ENCODE measurements at places on chromosomes 11 and 22. TPM values are rescaled to one million over a fixed set of nuclear protein-coding genes. Genes with fewer than 3 reads are reported as not detected.
A peak's percentile ranks its signal among the peaks of the same experiment; 100 is the strongest.

Gene TPH1
- total RNA-seq = 0.74 TPM

DNA sequence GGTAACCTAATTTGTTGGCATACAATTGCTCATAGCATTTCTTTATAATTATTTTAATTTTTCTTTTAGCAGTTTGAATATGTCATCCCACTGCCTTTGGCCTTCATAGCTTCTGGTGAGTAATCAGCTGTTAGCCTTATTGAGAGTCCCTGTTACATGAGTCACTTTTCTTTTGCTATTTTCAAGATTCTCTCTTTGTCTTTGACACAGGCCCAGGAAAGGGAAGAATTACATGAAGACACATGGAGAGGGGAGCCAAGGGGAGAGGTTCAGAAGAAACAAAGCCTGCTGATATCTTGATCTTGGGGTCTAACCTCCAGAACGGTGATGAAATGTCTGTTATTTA is 418.2 kb downstream of the METTL15 start:
- no peak overlapping the region for H3K4me3 ChIP-seq
- H3K27ac ChIP-seq = no peak overlapping the region
- H3K36me3 ChIP-seq = peaks cover 12% of the 10 kb centered on the region
- DNase-seq = no peak
- no peaks in the 10 kb centered on the region for H3K27me3 ChIP-seq

- H3K27ac ChIP-seq = no peak overlapping the region
- no peak for DNase-seq
- no peaks in the 10 kb centered on the region for H3K27me3 ChIP-seq
Observed at GRCh38 chr11:2015025-2015424, 17.4 kb upstream of the H19 start.

GRCh38 chr22:45743687-45744086 is 72.1 kb downstream of the ATXN10 start:
- H3K4me3 ChIP-seq = no peak overlapping the region
- H3K27me3 ChIP-seq = no peaks in the 10 kb centered on the region
- H3K4me1 ChIP-seq = peaks cover 5% of the 10 kb centered on the region
- H3K36me3 ChIP-seq = peaks cover 43% of the 10 kb centered on the region

DNA sequence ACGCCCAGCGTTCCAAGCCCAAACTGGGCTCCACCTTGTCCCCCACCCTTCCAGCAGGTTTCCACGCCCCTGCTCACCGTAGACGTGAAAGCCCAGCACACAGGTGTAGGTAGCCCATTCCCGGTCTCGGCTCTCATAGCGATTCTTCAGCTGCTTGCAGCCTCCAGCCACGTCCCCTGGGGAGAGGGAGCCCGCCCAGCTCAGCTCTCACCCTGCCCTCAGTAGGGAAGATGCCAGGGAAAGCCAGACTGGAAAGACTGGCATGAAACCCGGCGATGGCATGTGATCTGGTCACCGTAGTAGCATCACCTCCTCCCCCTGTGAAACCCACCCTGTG is 1.4 kb upstream of the MTA2 start:
- peaks cover 36% of the 10 kb centered on the region for H3K36me3 ChIP-seq
- no peak for DNase-seq
- H3K27me3 ChIP-seq = no peaks in the 10 kb centered on the region
- peaks cover 58% of the 10 kb centered on the region for H3K4me1 ChIP-seq

DNA sequence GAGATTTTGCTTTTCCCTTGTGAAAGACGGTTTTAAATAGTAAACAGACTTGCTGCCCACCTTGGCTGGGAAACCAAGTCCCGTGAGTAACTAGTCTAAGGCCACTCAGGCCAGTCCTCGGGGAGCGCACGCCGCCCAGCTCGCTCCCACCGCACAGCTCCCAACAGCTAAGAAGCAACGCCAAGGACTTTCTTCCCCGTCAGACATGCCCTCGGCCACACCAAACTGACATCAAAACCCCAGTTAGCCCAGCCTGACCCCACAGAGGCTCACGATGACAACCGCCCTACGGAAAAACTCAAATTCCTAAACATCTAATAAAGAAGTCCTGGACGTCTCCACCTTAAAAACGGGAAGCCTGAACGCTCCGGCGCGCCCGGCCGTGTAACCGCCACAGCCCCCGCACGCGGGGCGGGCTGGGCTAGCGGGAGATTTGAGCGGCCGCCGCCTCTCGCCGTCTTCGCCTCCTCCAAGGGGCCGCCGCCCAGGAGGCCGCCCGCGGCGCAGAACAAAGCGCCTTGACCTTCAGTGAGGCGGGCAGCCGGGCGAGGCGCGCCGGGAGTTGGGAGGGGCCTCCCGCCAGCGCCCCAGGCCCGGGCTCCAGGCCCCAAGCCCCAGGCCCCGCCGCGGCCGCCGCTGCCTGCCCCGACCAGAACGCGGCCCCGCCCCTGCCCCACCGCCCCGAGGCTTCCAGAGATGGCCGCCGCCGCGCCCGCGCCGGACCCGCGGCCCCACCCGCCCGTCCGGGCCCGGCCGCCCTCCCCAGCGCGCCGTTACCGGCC is 486 bp downstream of the NAP1L4 start:
- no peaks in the 10 kb centered on the region for H3K27me3 ChIP-seq
- peak; percentile 19 for DNase-seq
- peak overlapping the region; percentile 94 for H3K4me3 ChIP-seq
- peaks cover 20% of the 10 kb centered on the region for H3K4me1 ChIP-seq

DNA sequence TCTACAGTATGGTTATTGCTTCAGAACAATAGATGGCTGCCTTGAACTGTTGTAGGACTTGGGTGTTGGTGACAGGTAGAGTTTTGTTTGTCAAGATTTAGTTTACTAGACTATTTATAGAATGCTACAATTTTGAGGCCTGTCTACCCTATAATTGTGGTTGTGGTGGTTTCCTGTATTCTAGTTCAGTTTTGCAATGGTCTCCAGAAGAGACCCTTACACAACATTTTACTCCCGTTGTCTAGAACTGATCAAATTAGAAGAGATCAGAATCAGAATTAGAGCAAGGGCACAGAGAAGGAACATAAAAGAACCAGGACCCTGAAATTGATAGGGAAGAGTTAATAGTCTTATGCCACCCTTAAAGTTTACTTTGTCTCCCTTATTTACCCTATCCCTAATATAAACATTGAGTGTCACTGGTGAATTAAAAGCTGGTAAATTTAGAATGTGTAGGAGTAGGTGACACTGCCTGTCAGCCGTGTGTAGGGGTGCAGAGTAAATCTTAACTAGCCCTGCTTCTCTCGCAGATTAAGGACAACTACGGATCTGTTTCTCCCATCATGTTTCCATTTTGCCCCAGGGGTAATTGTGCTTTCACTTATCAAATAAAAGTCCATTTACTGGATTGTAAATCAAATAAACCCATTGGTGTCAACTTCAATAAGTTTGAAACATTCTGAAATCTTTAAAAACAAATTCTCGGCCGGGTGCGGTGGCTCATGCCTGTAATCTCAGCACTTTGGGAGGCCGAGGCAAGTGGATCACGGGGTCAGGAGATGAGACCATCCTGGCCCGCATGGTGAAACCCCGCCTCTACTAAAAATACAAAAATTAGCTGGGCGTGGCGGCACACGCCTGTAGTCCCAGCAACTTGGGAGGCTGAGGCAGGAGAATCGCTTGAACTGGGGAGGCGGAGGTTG is 10.9 kb upstream of the PHLDB1 start:
- no peaks in the 10 kb centered on the region for H3K27me3 ChIP-seq
- no peak overlapping the region for H3K4me3 ChIP-seq
- no peak for DNase-seq
- peaks cover 6% of the 10 kb centered on the region for H3K4me1 ChIP-seq

GRCh38 chr11:9461760-9462134 is 935 bp downstream of the ZNF143 start:
- DNase-seq = no peak
- peak overlapping the region; percentile 91 for H3K27ac ChIP-seq
- no peaks in the 10 kb centered on the region for H3K27me3 ChIP-seq
- H3K4me3 ChIP-seq = peak overlapping the region; percentile 90
- H3K36me3 ChIP-seq = peaks cover 6% of the 10 kb centered on the region
- H3K4me1 ChIP-seq = peaks cover 35% of the 10 kb centered on the region

- H3K4me1 ChIP-seq = no peaks in the 10 kb centered on the region
- no peaks in the 10 kb centered on the region for H3K36me3 ChIP-seq
- no peak overlapping the region for H3K4me3 ChIP-seq
- H3K27me3 ChIP-seq = no peaks in the 10 kb centered on the region
Observed at GRCh38 chr11:49302360-49302759, 94.0 kb upstream of the FOLH1 start.

Data from naive thymus-derived CD8-positive, alpha-beta T cell (primary cell).